Gastroesophageal sphincter (tissue), 4 donors: ENCODE measurements at places on chromosomes 2 and 18. TPM values are rescaled to one million over a fixed set of nuclear protein-coding genes. Genes with fewer than 3 reads are reported as not detected.

Gene GPR75
- 6.1 TPM for total RNA-seq

Gene ERFE
- total RNA-seq = not detected

Gene C1QL2
- not detected for total RNA-seq

Gene SERPINB10
- not detected for total RNA-seq

Gene REEP1
- total RNA-seq = 65.7 TPM

Gene CAPN13
- total RNA-seq = not detected

Gene ADAM23
- total RNA-seq = 4.0 TPM

Gene ASXL3
- 1.3 TPM for total RNA-seq

Gene RTP5
- total RNA-seq = not detected

Gene C2orf78
- total RNA-seq = not detected

Gene IL1B
- total RNA-seq = not detected

Gene PTPN18
- total RNA-seq = 43.4 TPM

Gene MTHFD2
- total RNA-seq = 20.9 TPM

Gene CHRNG
- total RNA-seq = not detected

Gene APOB
- total RNA-seq = 7.8 TPM

Gene TUBA4B
- total RNA-seq = not detected

Gene PRR30
- not detected for total RNA-seq

Gene ODC1
- 105 TPM for total RNA-seq

Gene ATP6V1B1
- total RNA-seq = 0.46 TPM

Gene KCNE4
- total RNA-seq = 13.0 TPM

Gene NYAP2
- total RNA-seq = 0.13 TPM

Gene HSBP1L1
- total RNA-seq = 10.9 TPM

Gene MRO
- 0.31 TPM for total RNA-seq

Gene AQP12A
- not detected for total RNA-seq

Gene TANC1
- 54.5 TPM for total RNA-seq

Gene KLHL41
- total RNA-seq = 16.2 TPM

Gene RBM44
- 0.54 TPM for total RNA-seq

Gene GREB1L
- 7.4 TPM for total RNA-seq

Gene LNPK
- total RNA-seq = 14.3 TPM

Gene LYG2
- total RNA-seq = not detected

Gene PRLH
- total RNA-seq = not detected

Gene LANCL1
- 36.5 TPM for total RNA-seq

Gene RPIA
- total RNA-seq = 6.9 TPM

Gene SLC11A1
- total RNA-seq = 11.1 TPM

Gene CBLN2
- 0.40 TPM for total RNA-seq
